ENCODE measurements at places on chromosomes 7 and 10.

DNA sequence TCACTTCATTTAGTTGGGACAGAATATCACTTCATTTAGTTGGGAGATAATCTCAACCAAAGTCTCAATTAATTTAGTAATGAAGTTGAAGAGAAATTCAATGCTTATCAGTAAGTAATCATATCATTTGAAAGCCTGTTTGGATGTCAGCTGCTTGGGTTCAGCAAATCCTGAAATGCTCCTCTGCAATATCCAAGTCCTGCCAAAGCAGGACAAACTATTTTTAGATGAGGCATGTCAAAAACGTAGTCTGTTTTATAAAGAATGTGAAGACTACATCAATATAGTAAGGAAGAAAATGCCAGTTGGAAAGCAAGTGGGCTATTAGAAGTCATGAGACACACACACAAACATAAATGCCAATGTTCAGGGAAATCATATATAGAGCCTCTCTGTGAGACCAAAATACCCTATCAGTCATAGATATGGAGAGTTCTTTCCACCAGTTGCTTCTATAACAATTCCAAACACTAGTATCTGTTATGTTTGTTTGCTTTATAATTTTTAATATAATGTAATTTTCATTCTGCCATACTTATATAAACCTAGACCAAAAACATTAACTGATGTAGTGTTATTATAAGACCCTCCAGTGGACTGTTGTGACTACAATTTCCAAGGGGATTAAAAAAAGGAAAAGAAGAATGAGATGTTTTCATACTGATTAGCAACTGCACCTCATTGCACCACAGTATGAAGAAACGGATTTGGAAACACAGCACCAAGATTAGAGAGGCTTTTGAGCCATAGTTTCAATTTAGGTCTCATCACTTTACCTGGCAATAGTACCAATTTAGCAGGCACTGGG lies 160.7 kb downstream of the LRRTM3 start:
- no peak for DNase-seq

GRCh38 chr10:6430423-6430980 lies 149.6 kb downstream of the PRKCQ start:
- no peak for DNase-seq

DNA sequence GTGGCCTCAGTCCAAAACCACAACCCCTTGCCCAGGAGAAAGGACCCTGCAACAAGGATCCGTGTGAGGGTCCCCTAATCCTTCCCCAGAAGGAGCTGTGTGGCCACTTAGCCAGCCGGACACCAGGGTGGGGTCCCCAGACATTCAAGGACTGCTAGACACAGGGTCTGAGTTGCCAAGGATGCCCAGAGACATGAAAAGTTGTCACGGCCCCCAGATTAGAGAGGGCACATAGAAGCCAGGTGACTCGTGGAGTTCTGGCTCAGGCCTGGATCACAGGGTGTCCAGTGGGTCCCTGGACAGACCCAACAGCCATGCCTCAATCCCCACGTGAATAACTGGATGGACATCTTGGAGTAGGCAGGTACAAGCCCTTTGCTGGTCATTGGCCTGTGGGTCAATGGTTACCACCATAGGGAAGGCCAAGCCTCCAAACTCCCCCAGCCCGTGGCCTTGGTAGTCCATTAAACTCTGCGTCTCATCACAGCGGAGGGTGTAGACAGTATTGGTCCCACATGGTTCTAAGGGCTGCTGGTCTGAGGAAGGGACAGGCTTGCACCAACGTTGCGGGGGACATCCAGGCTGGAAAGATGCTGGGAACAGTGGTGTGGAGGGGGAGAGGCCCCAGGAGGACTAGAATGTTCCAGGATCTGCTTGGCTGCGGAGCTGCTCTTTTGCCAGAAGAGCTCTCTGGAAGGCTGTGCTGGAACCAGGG lies 205.9 kb upstream of the PPP2R2D start:
- no peak for DNase-seq

DNA sequence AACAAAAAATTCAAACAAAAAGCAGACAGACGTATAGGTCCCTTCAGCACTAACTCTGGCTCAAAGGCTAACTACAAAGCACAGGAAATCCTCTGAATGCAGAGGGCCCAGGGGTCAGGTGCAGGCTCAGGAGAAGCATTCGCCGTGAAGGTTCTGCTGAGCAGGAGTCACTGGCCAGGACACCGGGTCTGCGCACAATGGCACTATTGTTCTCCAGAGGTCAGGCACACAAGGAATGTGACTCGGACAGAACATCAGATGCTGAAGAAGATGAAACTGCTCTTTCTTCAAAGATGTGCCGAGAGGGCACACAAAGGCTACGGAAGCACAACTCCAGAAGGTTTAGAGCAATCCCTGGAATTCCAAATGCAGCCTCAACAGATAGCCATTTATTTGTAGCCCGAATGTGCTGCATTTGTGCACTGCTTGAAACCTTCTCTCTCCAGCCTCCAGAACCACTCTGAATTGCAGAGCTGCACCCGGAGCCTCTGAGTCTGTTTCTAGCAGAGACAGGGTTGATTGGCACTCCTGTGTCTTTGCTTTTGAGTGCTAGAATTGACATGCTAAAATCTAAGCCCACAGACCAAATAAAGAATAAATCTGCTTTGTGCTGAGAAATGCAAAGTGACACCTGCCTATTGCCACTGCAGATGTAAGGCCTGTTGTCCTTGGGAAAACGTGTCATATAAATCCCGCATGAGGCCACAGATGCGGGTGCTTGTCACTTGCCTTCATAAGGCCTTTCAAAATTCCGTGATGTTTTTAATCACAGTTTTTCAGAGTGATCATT lies 85.4 kb upstream of the AFAP1L2 start:
- DNase-seq = no peak

- DNase-seq = peak; percentile 70
These were observed 134.2 kb downstream of the OR13A1 start for GRCh38 chr10:45180946-45181875.

- no peak for DNase-seq
These were observed 414.5 kb downstream of the REEP3 start for GRCh38 chr10:63935705-63936104.

DNA sequence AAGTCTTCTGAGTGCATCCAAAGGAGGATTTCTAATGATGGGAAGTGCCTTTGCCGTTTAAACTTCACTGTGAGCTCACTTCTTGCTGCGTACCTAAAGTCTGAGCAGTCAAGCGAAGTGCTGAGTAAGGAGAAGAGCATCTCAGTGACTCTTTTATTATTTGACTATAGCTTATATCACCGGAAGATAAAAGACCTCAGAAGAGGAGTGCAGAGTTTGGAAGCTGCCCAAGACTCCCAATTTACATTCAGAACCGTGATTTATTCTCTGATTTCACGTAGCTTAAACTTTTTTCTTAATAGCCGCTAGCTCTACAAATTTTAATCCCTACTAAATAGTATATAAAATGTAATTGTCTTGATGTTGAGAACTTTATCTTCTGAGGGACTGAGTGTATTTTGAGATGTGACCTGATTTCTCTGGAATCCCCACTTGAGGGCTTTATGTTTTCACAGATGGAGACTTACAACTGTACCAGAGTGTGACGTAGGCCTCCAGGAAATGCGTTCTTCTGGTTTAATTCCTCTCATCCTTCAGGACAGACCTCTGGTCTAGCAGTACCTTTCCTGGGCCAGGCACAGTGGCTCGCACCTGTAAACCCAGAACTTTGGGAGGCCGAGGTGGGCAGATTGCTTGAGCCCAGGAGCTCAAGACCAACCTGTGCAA lies 51.1 kb downstream of the CAMK1D start:
- no peak for DNase-seq

- DNase-seq = no peak
These were observed 103.1 kb upstream of the RPA3 start for GRCh38 chr7:7821517-7821916.

GRCh38 chr7:157816086-157816485 lies 479.3 kb downstream of the DNAJB6 start:
- DNase-seq = no peak

DNA sequence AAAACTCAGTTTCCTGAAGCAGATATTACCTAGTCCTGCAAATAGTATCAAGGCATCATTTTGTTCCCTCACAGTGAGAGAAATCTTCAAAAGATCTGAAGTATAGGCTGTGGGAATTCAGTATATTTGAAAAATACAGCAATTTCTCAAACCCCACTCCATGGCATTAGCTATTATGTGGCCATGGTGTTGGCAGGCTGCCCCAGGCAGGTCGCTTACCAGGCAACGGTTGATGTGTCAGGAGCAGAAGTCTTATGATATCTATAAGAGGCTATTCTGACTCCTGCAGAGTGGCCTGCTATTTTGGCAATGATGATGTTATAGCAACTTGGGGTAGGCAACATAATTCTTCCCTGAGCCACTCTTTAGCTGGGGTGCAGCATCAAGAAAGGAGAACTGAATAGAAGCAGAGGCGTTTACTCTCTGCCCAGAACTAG lies 187.9 kb downstream of the PLXDC2 start:
- no peak for DNase-seq

DNA sequence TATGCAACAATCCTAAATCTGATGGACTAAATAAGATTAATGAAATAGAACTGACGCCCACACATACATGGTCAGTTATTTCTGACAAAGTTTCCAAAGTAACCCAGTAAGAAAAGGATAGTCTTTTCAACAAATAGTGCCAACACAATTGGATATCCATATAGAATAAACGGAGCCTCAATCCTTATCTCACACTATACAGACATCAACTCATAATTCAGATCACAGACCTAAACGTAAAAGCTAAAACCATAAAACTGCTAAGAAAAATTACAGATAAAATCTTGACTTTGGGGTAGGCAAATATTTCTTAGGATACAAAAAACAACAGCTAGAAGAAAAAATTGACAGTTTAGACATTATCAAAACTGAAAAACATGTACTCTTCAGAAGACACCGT lies 8.5 kb downstream of the CACUL1 start:
- DNase-seq = no peak

- peak; percentile 72 for DNase-seq
These were observed 102.2 kb downstream of the RBM20 start for GRCh38 chr10:110746254-110746826.

- peak; percentile 95 for DNase-seq
These were observed 3.4 kb upstream of the MUC12 start for GRCh38 chr7:100965723-100966541.

DNA sequence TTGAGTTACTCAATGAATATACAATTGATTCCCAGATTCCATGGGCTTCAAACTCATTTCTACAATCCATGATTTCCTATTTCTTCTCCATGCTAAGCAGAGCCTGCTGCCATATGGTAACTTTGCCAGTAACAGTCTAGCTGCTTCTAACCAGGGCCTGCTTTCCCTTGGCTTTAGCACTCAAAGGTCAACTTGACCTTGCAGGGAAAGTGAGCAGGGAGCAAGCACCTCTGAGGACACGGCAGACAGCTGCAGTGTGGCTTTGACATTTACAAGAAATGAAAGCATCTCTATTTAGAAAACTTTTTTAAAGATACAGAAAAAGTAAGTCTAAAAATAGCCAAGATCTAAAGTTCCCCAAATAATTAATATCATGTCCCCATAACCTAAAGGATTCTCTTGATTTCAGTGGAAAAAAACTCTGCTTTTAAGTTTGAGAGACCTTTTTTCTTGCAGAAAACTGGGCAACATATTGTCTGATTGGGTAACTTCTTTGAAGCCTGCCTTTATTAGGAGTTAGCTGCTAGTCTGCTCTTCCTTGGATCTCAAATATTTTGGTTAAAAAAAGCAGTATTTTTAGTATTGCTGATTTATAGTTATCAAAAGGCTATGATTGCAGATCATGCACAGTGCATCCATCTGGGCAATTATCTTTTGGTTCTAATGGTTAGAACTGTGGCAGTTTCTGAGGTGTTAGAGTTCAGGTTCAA lies 257.9 kb downstream of the AHR start:
- DNase-seq = no peak

GRCh38 chr10:92284112-92284704 lies 6.7 kb downstream of the CPEB3 start:
- DNase-seq = no peak

DNA sequence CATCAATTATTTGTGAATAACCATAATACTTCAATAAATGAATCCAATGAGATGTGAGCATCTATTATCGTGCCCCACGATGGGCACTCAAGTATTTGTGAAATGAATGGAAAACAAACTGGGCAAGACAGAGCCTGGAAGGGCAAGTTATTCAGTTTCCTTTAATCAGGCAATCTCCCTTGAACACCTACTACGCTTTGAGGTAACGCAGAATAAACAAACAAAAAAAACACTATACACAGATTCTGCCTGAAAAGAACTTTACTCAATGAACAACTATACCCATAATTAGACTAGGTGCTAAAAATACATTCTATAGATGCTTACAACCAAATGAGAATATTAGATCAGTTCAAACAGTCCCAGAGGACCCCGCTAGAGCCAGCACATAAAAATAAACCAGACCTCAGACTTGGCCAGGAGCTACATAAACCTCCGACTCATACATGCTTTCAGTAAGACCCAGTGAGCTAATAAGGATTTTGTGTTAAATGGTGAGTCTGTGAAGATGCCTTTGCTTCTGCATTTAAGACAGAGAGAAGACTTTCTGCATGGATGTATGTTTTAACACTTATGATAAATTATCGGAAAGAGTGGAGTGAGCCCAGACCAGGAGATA lies 121.3 kb downstream of the MPP7 start:
- DNase-seq = no peak

- no peak for DNase-seq
These were observed 409.4 kb downstream of the GATA3 start for GRCh38 chr10:8463853-8464252.

DNA sequence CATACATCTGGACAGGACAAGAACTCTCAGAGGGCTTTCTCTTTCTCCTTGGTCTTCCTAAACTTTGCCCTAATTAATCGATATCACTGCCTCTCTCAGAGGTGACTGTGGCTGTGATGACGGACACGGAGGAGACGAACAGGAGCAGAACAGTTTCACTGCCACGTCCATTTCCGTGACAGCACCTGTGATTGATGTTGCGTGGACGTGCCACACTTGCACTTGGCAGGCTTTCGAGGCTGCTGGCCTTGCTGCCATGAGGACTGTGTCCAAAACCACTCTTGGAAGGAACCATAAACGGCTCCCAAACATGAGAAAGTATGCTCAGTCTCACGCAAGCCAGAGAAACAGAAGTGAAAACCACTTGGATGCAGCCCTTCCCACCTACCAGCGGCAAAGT lies 308.1 kb downstream of the DNAJB6 start:
- DNase-seq = no peak

GRCh38 chr10:1173091-1173490 lies 116.9 kb downstream of the WDR37 start:
- DNase-seq = no peak

DNA sequence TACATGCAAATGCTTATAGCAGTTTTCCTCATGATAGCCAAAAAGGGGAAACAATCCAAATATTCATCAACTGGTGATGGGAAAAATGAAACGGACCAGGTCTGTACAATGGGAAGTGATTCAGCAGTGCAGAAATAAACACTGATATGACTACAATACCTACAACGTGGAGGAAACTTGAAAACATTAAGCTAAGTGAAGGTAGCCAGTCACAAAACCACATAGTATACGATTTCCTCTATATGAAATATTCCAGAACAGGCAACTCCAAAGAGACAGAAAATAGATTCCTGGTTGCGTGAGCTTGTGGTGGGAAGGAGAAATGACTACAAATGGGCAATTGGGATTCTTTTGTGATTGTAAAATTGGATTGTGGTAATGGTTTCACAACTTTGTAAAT lies 263.1 kb upstream of the PITRM1 start:
- DNase-seq = no peak

All from AG08396 (cell line).